ENCODE measurements at places on chromosomes 3 and 15. TPM values are rescaled to one million over a fixed set of nuclear protein-coding genes. Genes with fewer than 3 reads are reported as not detected.

GLDN gene
- total RNA-seq: 8.4 TPM

- no peak for DNase-seq
Observed at GRCh38 chr3:36874424-36874823, 70.4 kb downstream of the TRANK1 start.

PCBP4 gene
- 79.8 TPM for total RNA-seq

GRCh38 chr3:43817825-43818224 is 127.1 kb downstream of the ABHD5 start:
- DNase-seq: no peak

MYEF2 gene
- 8.7 TPM for total RNA-seq

GRCh38 chr15:72463702-72464101 is 10.4 kb upstream of the ARIH1 start:
- no peak for DNase-seq

GRCh38 chr3:114586119-114586518 is 292.3 kb downstream of the TIGIT start:
- no peak for DNase-seq

GRCh38 chr15:55669270-55669669 is 73.7 kb downstream of the PRTG start:
- no peak for DNase-seq

GRCh38 chr15:84599906-84600305 is 903 bp upstream of the ZSCAN2 start:
- no peak for DNase-seq

RSRC1 gene
- 22.9 TPM for total RNA-seq

HRG gene
- total RNA-seq: not detected

MEGF11 gene
- total RNA-seq: not detected

DNA sequence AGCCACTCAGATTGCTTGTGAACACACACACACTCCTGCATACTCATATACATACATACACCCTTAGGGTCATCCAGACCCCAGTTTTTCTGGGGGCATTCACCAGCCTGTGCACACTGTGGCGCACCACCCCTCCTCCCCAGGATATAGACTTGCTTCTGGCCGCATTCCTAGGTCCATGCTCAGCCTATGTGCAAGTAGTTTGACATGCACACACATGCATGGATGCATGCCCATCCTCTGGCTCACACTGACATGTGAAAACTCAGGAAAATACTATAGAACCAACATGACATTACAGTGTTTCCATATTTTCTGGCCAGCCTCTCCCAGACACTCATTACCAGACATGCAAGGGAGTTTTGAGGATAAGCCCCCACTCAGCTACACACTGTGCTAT is 79.3 kb upstream of the POLG start:
- no peak for DNase-seq

GRCh38 chr15:32642667-32643435 is 1.3 kb downstream of the SCG5 start:
- no peak for DNase-seq

DNA sequence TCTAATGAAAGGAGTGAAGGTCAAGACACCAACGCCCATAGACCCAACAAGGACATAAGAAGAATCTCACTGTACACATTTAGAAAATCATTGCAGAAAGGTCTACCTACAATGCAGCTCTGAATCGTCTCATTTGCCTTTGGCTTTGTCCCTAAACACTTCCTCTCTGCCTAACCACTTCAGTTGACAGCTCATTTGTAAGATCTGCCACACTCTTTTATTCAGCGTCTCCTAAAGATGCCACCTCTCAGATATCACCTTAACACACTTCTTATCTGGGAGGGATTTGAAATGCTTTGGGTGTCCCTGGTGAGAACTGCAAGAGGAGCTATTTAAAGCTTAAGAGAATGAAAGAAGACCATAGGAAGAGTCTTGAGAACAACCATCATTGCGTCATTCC is 38.7 kb downstream of the RAB27A start:
- DNase-seq: no peak

DNA sequence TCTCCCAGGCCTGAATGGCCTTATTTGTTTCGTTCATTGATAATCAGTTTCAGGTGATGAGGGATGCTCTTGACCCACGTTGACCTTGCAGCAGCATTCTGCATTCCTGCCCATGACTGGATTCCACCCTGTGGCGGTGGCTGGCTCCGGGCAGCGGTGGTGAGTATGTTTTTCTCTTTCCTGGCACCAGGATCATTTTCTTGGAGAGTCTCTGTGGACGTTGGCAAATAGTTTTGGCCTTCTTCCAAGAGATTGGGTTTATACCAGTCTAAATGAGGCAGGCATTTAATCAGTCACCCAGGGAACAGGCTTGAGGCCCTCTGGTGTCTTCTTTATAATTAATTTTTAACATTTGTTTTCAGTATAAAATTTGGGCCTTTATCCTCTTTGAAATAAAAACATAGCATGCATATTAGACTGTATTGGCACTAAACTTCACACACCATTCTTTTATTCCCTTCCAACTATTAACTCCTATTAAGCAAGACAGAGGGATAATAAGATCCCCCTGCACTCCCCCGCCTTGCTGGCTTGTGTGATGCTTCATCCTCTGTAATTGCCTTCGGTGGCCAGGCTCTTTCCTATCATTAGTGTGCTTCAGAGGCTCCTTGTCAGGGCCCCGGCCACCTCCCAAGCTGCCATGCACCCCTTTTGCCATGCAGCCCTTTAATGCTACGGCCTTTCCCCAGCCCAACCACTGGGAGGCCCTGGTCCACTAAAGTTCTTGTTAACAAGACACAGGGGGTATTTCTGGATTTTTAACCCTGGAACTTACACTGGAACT is 176.2 kb upstream of the TOPAZ1 start:
- no peak for DNase-seq

GUCA1C gene
- total RNA-seq: not detected

DNA sequence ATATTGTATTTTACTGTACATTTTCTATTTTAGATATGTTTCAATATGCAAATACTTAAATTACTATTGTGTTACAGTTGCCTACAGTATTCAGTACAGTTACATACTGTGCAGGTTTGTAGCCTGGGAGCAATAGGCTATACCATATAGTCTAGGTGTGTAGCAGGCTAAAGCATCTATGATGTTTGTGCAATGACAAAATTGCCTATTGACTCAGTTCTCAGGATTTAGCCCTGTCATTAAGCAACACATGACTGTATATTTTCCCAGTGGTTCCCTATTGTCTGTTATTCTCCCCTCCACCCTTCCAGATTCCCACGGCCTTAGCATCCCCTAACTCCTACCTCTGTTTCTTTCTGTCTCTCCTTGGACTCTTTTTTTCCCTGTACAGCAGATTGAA is 10.7 kb downstream of the MOBP start:
- no peak for DNase-seq

ACVR2B gene
- 4.8 TPM for total RNA-seq

- no peak for DNase-seq
Observed at GRCh38 chr3:183695569-183696364, 1.8 kb upstream of the YEATS2 start.

DNA sequence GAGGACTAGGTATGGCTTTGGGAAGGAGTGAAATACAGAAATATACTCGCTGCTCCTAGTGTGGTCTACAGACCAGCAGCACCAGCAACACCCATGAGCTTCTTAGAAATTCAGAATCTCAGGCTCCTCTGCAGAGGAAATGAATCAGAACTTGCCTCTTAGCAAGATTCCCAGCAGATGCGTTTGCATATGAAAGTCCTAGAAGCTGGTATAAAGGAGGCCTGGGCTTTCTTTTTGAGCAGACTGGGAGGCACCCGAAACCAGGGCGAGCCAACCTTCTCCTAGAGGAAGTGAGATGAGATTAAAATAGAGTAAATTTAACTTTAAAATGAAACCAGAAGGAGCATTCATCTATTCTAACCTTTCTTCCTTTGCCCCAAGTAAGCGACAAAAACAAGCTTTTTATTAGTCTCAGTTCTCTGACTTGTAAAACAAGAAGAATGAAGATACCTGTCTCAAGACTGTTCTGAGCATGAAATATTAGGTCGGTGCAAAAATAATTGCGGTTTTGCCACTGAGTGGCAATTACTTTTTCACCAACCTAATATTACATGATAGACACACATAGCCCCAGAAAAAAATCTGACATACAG is 140.0 kb downstream of the PDZRN3 start:
- DNase-seq: no peak

PROK2 gene
- 0.41 TPM for total RNA-seq

SERPINI2 gene
- not detected for total RNA-seq

DNA sequence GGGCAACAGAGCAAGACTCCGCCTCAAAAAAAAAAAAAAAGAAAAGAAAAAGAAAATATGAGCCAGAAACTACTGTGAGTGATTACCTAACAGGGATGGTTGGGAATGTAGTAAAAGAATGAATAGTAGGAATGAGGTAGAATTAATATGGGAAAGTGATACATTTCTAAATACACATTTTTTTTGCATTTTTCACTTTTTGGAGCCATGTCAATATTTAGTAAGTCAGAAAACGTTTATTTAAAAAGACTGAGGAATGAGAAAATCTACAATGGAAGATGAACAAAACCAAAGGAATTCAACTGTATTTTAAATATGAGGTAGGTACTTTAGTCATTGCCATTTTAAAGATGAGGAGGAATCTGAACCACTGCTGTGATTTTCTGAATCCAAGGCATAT is 817.2 kb upstream of the CADM2 start:
- no peak for DNase-seq

- DNase-seq: no peak
Observed at GRCh38 chr3:132344666-132345280, 27.6 kb downstream of the ACP3 start.

RMDN3 gene
- total RNA-seq: 19.1 TPM

DNA sequence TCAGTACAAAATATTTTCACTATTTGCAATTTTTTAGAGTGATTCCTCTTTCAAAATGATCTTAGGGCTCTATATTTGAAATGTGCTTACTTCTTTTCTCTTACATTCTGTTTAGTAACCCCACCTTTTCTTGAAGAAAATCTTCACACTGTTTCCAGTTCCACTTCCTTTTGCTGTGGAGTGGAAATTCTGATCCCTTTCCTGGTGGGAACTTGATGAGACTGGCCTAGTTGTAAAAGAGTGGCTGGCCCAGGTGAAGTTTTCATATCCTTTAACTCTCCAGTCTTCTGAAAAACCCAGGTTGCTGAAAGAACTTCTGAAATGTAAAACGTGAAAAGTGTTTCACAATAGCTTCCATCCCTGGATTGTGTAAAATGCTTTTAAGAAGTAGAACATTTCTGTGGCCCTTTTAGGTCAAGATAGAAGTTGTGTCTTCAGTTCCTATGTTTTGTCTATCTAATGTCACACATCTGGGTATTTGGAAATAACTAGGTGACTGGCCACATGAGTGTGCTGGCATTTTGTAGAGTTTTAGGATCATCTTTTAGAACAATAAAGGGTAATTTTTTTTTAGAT is 84.8 kb upstream of the LRIG1 start:
- no peak for DNase-seq

- DNase-seq: no peak
Observed at GRCh38 chr15:89175617-89176191, 45.7 kb downstream of the RLBP1 start.

- no peak for DNase-seq
Observed at GRCh38 chr3:185630182-185630622, 44.1 kb downstream of the SENP2 start.

LRRC58 gene
- total RNA-seq: 8.7 TPM

ISL2 gene
- not detected for total RNA-seq

FRMD4B gene
- total RNA-seq: 16.0 TPM

- no peak for DNase-seq
Observed at GRCh38 chr3:171266740-171267073, 193.5 kb downstream of the TNIK start.

GRCh38 chr3:4703054-4703480 is 209.9 kb downstream of the ITPR1 start:
- DNase-seq: no peak

GRCh38 chr3:157089455-157090221 is 70.3 kb downstream of the CCNL1 start:
- DNase-seq: no peak

TMEM44 gene
- 6.1 TPM for total RNA-seq

LTK gene
- 1.5 TPM for total RNA-seq

RTP1 gene
- total RNA-seq: not detected

GRCh38 chr3:88618021-88618645 is 468.4 kb downstream of the C3orf38 start:
- no peak for DNase-seq

GRCh38 chr15:65675551-65675950 is 53.8 kb downstream of the SLC24A1 start:
- no peak for DNase-seq

GRCh38 chr3:122982216-122983185 is 45.1 kb downstream of the SEMA5B start:
- no peak for DNase-seq

GRCh38 chr3:98728672-98729071 is 34.5 kb upstream of the ST3GAL6 start:
- no peak for DNase-seq

DNA sequence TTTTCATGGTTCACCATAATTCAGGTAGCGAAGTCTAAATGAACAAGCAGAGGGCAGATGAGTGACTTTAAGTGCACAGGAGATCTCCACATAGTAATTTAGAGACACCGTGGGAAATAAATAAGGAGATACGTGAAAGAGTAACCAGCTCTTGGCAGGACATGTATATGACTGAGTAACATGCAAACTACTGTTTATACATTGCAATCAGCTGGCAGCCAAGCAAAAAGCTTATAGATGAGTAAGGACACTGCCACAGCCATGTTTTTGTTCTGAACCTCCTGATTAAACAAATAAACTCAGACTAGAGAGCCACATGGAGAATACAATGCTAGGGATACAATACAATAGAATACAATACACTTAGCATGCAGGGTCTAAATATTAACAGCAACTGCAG is 252.4 kb downstream of the FHIT start:
- no peak for DNase-seq

DNA sequence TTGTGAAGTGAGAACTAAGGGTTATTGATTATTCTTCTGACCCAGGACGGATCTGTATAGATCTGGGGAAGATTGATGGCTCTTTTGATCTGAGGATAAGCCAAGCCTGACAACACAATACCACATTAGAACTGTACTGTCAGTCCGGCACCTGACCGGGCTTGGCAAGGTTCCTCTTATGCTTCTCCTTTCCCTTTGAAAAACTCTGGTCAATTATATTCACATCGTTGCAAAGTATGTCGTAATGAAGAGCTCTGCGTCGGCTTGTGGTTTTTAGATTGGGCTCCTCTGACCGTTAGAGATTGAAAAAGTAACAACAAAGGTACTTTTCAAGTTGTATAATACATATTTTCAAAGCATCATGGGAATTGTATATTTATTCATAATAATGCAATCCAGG is 389.8 kb downstream of the NR2F2 start:
- no peak for DNase-seq

PPP1R14D gene
- not detected for total RNA-seq

- DNase-seq: no peak
Observed at GRCh38 chr3:10389339-10389738, 68.4 kb upstream of the SEC13 start.

GRCh38 chr15:65339416-65339815 is 34.9 kb downstream of the RNU5B-1 start:
- peak; percentile 35 for DNase-seq

Measured in Right ventricle myocardium inferior (tissue), 1 donor.